ENCODE measurements at places on chromosomes 16 and 17. TPM values are rescaled to one million over a fixed set of nuclear protein-coding genes. Genes with fewer than 3 reads are reported as not detected.

The LRRC75A gene
- 7.2 TPM for total RNA-seq

The PDF gene
- 12.9 TPM for total RNA-seq

The OR2C1 gene
- total RNA-seq = not detected

The SLC47A1 gene
- 1.9 TPM for total RNA-seq

- no peak for DNase-seq
- no peaks in the 10 kb centered on the region for H3K36me3 ChIP-seq
- no peak overlapping the region for H3K4me3 ChIP-seq
Observed at GRCh38 chr17:60538726-60539125, 12.7 kb upstream of the APPBP2 start.

DNA sequence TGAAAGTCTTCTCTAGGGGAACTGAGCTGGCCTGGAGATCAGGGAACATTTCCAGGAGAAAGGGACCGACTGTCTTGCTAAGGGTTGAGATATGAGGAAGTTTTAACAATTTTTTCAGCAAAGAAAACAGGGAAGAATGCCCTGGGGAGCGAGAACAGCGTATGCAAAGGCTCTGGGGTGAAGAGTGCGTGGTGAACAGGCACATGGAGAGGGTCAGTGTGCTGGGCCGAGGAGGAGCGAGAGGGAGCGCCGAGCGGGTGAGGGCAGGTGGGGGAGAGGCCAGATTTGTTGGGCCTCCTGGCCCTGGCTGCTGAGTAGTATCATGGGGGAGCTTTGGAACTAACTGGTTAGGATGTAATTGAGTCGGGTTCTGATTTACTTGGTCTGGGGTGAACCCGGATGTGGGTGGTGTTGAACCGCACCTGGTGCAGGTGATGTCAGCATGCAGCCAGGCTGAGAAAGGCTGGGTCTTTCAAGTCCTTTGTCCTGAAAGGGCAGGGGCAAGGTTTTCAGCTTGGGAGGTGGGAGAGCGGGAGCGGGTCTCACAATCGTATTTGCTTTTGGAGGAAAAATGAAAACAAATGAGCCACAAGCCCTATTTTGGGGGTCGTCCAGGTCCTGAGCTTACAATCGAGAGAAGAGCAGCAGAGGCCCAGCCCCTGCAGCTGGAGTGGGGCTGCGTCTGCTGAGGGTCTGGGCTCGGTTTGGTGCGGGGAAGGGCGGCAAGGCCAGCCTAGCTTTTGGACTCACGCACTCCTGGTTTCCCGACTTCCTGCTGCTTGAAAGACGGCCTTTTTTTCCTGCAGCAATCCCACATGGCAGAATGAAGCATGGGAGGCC, 11.1 kb upstream of the WFDC1 start:
- H3K27me3 ChIP-seq = peaks cover 13% of the 10 kb centered on the region
- H3K27ac ChIP-seq = no peak overlapping the region
- DNase-seq = no peak
- H3K4me3 ChIP-seq = no peak overlapping the region
- peaks cover 16% of the 10 kb centered on the region for H3K4me1 ChIP-seq

DNA sequence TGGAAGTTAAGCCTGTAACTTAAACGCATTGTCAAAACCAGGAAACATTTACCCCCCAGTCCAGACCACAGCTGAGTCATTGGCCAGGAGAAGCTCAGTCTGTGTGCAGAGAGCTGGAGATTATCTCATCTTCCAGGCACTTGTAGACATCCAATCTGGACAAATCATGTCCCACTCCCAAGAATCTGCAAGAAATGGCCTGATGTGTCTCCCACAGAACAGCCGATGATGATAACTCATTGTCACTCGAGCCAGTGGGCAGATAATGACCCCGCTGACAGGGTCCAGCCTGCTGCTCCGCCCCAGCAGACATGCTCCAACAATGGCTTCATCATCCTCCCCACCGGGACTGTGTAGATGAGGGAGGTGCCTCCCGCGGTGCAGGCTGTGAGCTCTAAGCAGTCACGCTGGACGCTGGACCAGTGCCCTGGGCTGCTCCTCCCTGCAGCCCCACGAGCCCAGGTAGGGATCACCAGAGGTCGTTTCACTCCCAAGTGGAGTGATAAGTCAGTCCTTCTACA, 322.5 kb downstream of the C16orf95 start:
- H3K4me3 ChIP-seq = no peak overlapping the region
- peaks cover 10% of the 10 kb centered on the region for H3K4me1 ChIP-seq
- no peaks in the 10 kb centered on the region for H3K27me3 ChIP-seq
- H3K27ac ChIP-seq = no peak overlapping the region
- no peaks in the 10 kb centered on the region for H3K36me3 ChIP-seq
- DNase-seq = peak; percentile 50

- no peaks in the 10 kb centered on the region for H3K27me3 ChIP-seq
- no peak for DNase-seq
- no peak overlapping the region for H3K27ac ChIP-seq
- no peak overlapping the region for H3K4me3 ChIP-seq
- no peaks in the 10 kb centered on the region for H3K36me3 ChIP-seq
Observed at GRCh38 chr17:69677130-69677529, 262.6 kb downstream of the MAP2K6 start.

DNA sequence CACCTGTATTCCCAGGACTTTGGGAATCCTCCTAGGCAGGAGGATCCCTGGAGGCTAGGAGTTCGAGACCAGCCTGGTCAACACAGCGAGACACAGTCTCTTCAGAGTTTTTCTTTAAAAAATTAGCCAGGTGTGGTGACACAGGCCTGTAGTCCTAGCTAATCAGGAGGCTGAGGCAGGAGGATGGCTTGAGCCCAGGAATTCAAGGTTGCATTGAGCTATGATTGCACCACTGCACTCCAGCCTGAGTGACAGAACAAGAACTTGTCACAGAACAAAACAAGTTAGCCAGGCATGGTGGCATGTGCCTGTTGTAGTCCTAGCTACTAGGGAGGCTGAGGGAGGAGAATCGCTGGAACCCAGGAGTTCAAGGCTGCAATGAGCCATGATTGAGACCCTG, 24.8 kb downstream of the ANKRD40 start:
- H3K36me3 ChIP-seq = no peaks in the 10 kb centered on the region
- no peak overlapping the region for H3K4me3 ChIP-seq
- peaks cover 12% of the 10 kb centered on the region for H3K4me1 ChIP-seq

- H3K27ac ChIP-seq = no peak overlapping the region
- H3K27me3 ChIP-seq = no peaks in the 10 kb centered on the region
- no peaks in the 10 kb centered on the region for H3K36me3 ChIP-seq
- no peak overlapping the region for H3K4me3 ChIP-seq
Observed at GRCh38 chr16:17273142-17273561, 197.6 kb downstream of the XYLT1 start.

GRCh38 chr16:11423315-11424117, 78.3 kb downstream of the RMI2 start:
- H3K4me3 ChIP-seq = no peak overlapping the region
- DNase-seq = no peak
- no peak overlapping the region for H3K27ac ChIP-seq
- no peaks in the 10 kb centered on the region for H3K36me3 ChIP-seq
- no peaks in the 10 kb centered on the region for H3K27me3 ChIP-seq

DNA sequence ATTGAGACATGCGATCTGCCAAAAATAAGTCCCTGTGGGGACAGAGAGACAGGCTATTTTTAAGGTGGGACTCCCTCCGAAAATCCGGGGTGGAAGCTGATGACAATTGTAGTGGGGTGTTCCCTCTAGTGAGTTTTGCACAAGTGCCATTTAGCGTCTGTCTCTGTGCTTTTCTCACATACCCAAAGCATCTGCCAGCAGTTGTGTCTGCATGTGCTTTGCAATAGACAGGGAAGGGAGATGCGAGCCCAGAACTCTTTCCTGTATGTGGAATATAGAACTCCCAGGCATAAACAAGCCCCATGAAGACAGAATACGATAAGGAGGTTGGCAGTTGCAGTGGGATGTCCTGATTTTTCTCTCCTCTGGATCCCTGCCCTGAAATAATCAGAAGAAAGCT, 282.7 kb upstream of the XYLT1 start:
- DNase-seq = no peak
- no peaks in the 10 kb centered on the region for H3K36me3 ChIP-seq
- H3K4me1 ChIP-seq = peaks cover 13% of the 10 kb centered on the region
- H3K27ac ChIP-seq = no peak overlapping the region
- no peaks in the 10 kb centered on the region for H3K27me3 ChIP-seq
- H3K4me3 ChIP-seq = no peak overlapping the region

DNA sequence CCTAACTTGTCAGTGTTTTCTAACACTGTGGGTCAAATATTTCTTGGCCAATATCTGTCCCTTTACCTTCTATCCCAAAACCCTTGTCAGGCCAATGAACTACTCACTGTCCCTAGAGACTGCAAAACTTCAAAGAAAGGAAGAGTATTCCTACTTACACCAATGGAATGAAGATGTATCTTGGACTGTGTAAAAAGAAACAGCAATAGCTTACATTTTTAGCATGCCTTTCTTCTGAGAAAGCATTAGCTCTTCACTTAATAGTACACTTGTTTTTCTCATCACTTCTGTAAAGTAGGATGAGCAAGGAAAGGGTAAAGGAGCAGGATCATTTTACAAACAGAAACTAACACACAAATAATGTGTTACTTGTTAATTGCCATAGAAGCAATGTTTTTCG, 73.9 kb downstream of the STH start:
- no peak overlapping the region for H3K4me3 ChIP-seq
- DNase-seq = no peak
- H3K27ac ChIP-seq = peak overlapping the region; percentile 86
- peaks cover 30% of the 10 kb centered on the region for H3K4me1 ChIP-seq
- H3K36me3 ChIP-seq = peaks cover 4% of the 10 kb centered on the region

DNA sequence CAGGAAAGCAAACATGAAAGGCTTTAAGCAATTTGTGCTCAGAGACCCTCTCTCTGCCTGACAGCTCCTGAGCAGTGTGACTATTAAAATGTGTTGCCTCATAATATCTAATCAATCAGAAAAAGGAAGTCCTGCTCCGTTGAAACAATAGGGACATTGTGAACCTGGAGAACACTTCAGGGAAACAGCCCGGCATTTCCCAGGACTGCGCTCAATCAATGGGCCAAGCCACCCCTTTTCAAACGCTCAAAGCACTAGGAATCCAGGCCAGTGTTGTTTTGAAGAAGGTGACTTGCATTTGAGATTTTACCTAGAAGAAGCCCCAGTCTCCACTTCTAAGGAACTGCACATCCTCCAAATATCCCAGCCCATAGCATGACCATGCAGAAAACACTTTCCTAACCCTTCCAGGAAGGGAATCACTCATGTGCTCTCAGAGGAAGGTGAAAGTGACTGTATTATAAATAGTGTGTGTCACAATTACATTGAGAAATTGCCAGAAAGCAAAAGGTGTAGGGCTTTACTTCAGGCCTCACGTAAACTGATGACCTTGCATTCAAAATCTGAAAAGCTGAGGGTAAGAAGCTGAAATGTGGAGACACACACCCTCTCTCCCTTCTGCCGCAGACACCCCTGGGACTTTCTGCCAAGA, 19.4 kb downstream of the CDRT4 start:
- no peaks in the 10 kb centered on the region for H3K27me3 ChIP-seq
- no peak overlapping the region for H3K4me3 ChIP-seq
- no peak overlapping the region for H3K27ac ChIP-seq
- H3K4me1 ChIP-seq = no peaks in the 10 kb centered on the region
- H3K36me3 ChIP-seq = no peaks in the 10 kb centered on the region

DNA sequence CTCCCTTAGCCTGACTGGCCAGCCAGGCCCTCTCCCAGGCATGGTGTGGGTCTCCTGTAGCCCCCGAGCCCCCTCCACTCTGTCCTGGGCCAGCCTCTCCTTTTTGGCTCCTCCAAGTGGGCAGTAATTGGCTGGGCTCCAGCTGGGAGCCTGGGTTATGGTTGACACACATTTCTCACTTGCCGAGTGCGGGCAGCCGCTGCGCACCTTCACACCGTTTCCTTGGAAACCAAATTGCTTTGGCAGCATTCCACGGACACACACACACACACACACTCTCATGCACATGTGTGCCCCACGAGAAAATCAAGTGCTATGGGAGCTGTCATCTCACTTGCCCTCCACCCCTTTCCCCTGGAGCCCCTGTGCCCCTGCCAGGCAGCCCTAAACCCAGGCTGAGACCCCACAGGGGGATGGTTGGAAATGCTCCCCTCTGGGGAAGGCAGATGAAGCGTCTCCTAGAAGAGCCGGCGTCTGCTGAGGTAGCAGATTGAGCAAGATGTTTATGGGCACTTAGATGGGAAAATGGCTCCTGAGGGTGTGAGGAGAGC, 402.7 kb upstream of the TNRC6C start:
- peaks cover 18% of the 10 kb centered on the region for H3K4me1 ChIP-seq
- no peaks in the 10 kb centered on the region for H3K36me3 ChIP-seq
- DNase-seq = peak; percentile 31
- H3K27me3 ChIP-seq = no peaks in the 10 kb centered on the region

- H3K36me3 ChIP-seq = no peaks in the 10 kb centered on the region
- no peaks in the 10 kb centered on the region for H3K27me3 ChIP-seq
- no peak for DNase-seq
- H3K4me1 ChIP-seq = peaks cover 7% of the 10 kb centered on the region
- H3K27ac ChIP-seq = no peak overlapping the region
Observed at GRCh38 chr17:40480501-40481003, 20.9 kb downstream of the TNS4 start.

GRCh38 chr17:32449963-32450362, 5.7 kb downstream of the PSMD11 start:
- no peak overlapping the region for H3K27ac ChIP-seq
- H3K36me3 ChIP-seq = peaks cover 40% of the 10 kb centered on the region
- no peak for DNase-seq
- H3K4me1 ChIP-seq = peaks cover 7% of the 10 kb centered on the region
- H3K27me3 ChIP-seq = no peaks in the 10 kb centered on the region

DNA sequence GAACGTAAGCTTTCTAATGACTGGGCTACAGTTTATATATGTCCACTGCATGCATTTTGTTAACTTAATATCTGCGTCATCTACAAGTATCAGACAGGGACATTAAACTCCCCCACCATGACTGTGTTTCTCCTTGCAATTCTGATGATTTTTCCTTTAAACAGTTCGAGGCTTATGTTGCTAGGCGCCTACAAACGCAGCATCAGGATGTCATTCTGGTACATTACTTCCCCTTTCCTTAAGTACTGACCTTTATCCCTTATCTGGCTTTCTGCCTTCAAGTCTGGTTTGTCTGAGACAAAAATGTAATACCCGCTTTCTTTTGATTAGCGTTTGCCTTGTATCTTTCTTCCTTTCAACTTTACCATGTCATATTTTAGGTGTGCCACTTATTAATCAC, 362.4 kb downstream of the SLC39A11 start:
- no peak overlapping the region for H3K27ac ChIP-seq
- no peaks in the 10 kb centered on the region for H3K27me3 ChIP-seq
- DNase-seq = no peak
- H3K36me3 ChIP-seq = no peaks in the 10 kb centered on the region

DNA sequence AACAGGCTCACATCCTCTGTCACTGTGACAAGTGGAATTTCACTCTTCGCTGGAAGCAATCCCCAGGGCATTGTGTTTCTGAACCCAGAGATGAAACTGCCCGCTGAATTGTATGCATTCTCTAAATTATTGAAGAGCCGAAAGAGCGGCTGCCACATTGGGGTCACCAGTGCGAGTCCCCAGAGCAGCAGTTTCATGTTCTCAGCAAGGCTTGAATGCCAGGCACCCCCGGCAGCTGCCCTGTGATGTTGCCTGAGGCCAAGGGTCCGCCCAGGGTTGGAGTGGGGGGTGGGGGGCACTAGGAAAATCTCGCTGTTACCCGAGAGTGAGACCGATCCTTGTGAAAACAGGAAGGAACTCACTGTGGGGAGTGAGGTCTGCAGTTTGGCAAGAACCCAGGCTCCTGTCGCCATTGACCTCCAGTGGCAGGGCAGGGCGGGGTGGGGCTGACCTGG, 20.7 kb upstream of the BCAR1 start:
- no peak for DNase-seq
- H3K27ac ChIP-seq = no peak overlapping the region
- H3K4me3 ChIP-seq = no peak overlapping the region
- no peaks in the 10 kb centered on the region for H3K4me1 ChIP-seq
- no peaks in the 10 kb centered on the region for H3K27me3 ChIP-seq
